ENCODE measurements at places on chromosomes 3 and 15. TPM values are rescaled to one million over a fixed set of nuclear protein-coding genes. Genes with fewer than 3 reads are reported as not detected.

DNA sequence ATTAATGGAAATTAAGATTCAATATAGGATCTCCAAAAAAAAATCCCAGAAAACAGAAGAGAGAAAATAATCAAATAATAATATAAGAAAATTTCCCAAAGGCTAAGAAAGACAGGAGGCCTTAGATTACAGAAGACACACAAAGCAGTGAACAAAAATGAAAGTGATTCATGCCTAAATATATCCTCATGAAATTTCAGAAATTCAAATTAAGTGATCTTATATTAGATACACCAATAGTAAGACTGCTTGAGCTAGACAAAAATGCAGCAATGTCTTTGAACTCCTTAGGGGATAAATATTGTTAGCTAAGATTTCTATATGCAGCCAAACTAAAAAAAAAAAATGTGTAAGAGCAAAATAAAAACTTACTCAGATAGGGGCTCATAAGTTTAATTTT, 44.6 kb upstream of the ARPP21 start:
- DNase-seq: no peak

DNA sequence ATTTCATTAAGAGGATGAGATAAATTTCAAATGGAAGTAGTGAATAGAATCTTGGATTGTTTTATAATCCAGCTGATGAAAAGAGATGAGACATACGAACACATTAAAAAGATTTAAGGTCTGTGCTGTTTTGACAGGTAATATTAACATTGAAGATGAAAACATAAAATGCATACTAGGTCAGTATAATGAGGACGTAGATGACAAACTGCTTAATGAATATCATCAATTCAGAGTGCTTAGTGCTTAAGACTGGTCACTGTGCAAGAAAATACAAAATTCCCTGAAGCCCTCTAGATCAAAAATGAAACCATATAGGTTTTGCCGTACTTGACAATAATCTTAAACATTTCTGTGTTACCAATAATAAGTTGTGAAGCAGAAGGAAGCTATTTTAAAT, 173.4 kb upstream of the THRB start:
- no peak for DNase-seq

Gene CHL1
- 24.8 TPM for total RNA-seq

- no peak for DNase-seq
Observed at GRCh38 chr3:168216851-168217250, 121.1 kb upstream of the GOLIM4 start.

GRCh38 chr3:19811689-19812088, 122.3 kb downstream of the EFHB start:
- DNase-seq: no peak

- DNase-seq: no peak
Observed at GRCh38 chr3:185971579-185971978, 33.8 kb upstream of the TRA2B start.

DNA sequence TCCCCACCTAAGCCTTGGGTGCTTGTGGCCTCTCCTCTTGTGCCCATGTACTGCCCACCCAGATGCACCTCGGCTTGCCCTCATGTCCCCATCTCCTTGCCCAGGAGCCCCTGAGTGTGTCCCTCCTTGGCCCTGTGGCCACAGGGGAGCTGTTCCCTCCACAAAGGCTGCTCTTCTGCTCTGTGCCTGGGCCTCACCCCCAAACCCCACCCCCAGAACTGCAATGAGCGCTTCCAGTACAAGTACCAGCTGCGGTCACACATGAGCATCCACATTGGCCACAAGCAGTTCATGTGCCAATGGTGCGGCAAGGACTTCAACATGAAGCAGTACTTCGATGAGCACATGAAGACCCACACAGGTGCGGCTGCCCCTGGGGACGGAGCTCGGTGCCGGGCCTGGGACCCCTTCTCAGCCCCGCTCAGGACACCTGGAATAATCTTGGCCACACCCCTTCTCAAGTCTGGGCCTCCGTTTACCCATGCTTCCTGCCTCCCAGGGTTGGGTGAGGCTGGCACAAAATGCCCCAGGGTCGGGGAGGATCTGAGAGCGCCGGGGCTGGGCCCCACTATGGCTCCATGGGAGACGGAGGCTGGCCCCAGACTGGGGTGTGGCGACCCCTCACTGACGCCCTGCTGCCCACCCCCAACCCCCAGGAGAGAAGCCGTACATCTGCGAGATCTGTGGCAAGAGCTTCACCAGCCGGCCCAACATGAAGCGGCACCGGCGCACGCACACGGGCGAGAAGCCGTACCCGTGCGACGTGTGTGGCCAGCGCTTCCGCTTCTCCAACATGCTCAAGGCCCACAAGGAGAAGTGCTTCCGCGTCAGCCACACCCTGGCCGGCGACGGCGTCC, 10.3 kb downstream of the ZBTB47 start:
- no peak for DNase-seq

Gene GOLGA6A
- not detected for total RNA-seq

- no peak for DNase-seq
Observed at GRCh38 chr3:171257251-171258203, 202.7 kb downstream of the TNIK start.

Gene CXCR6
- 0.19 TPM for total RNA-seq

Gene PRSS50
- 0.11 TPM for total RNA-seq

Gene CELSR3
- 0.38 TPM for total RNA-seq

Gene OR4M2
- not detected for total RNA-seq

Gene LEKR1
- 0.78 TPM for total RNA-seq

GRCh38 chr3:8261018-8261417, 240.6 kb upstream of the LMCD1 start:
- DNase-seq: no peak

Gene PLSCR1
- 29.9 TPM for total RNA-seq

DNA sequence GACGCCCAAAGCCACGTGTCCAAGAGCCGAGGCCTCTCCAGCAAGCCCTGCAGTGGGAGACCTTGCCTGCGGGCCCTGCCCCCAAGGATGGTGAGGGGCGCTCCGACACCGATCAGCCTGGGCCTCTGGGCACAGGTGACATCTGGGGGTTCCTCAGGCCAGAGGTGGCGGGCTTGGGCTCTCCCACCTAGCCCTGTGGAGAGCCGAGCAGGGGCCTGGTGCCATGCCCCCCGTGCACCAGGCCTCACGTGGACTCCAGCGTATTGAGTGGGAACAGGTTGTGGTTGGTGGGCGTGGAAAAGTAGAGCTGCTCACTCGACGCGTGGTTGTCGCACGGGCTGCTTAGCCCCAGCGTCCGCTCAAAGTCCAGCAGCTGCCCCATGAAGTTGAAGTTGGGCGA, 5.8 kb downstream of the DUSP7 start:
- no peak for DNase-seq

GRCh38 chr3:70149714-70150400, 150.3 kb downstream of the SAMMSON start:
- DNase-seq: no peak

Gene GOLGA8S
- 0.30 TPM for total RNA-seq

DNA sequence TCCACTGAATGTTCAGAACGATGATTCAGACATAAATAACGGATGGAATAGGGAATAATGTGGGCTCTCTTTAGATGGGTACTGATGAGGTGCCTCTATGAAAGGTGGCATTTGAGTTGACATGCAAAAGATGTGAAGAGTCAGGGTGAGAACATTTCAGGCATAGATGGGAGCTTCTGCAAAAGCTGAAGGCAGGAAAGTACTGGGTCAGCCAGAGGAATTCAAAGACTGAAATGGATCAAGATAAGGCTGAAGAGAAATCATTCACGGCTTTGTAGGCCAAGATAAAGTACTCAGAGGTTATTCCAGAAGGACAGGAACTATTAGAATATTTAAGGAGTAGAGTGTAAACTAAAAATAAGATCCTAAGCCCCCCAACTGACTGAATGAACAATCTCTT, 189.6 kb upstream of the MCTP2 start:
- no peak for DNase-seq

DNA sequence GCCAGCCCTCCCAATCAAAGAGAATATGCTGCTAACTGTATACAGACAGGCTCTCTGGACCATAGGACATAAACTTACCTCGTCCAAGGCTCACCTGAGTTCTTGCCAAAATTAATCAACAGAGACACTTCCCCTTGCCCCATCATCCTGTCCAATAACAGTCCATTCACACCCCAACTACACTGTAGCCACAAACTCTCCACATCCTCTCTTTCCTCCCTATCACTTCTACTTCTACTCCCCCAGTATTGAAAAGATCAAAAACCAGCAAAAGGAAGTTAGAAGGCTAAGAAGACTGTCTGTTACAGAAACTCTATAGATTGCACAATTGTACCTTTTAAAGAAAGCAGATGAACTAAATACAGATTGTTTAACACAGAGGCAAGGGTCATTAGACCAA, 133.5 kb upstream of the STT3B start:
- DNase-seq: no peak

Gene ABHD17C
- total RNA-seq: 7.5 TPM

GRCh38 chr3:55060896-55061719, 133.2 kb upstream of the LRTM1 start:
- no peak for DNase-seq

Gene CD200
- total RNA-seq: 0.92 TPM

GRCh38 chr15:63474810-63475316, 29.5 kb upstream of the USP3 start:
- DNase-seq: no peak

Gene TMIE
- 0.89 TPM for total RNA-seq

DNA sequence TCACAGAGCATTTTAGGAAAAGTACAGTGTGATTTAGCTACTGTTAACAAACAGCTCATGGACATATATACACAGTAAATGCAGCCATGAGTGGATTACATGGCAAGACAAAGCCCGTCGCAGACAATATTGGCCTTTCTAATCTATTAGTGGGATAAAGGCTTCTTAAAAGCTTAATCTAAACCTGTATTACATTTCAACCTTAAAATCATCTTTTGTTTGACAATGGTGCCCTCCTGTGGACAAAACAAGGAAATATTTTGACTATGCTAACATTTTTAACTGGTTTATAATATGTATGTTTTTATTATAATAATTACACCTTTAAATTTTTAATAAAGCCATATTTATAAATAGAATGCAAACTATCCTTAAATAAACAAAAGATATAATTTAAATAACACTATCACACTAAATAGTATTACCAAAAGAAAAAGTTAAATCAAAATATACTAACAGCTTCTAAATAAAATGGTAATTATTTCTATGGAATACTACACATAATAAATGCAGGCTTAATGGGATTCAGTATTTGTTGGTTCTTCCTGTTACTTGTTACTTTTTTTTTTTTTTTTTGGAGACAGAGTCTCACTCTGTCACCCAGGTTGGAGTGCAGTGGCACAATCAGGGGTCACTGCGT, 38.6 kb downstream of the TAFA4 start:
- DNase-seq: no peak

GRCh38 chr3:143203142-143203541, 83.6 kb downstream of the CHST2 start:
- no peak for DNase-seq

Gene TM6SF1
- total RNA-seq: 5.0 TPM

Gene IMPG2
- total RNA-seq: 0.14 TPM

GRCh38 chr15:92365906-92366305, 27.8 kb upstream of the ST8SIA2 start:
- no peak for DNase-seq

Gene TM4SF1
- total RNA-seq: 124 TPM

Gene C15orf61
- 11.9 TPM for total RNA-seq

DNA sequence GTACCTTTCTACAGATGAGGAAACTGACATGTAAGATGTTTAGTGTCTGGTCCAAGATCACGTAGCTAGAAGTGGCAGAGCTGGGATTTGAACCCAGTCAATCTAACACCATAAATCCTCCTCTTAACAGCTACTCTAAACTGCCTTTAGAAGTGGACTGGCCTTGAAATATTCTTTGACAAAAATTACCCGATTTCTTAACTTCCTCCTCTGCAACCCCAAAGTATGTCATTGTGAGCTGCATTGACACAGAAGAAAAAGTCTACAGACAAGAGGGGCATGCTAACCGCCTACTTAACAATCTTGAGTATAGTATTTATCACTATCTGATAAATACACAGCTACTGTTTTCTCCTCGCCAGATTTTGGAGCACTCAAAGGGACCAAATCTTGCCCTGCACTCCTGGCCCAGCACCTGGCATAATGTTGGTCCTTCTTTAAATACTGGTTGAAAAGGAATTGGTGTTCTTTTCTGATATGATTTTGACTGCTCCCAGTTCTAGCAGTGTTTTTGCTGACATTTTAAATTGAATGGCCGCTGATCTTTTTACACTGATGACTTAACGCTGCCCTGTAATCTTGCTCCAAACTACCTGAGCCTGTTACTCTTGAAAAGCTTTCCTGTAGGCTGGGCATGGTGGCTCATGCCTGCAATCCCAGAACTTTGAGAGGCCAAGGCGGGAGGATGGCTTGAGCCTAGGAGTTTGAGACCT, 36.9 kb downstream of the ITPR1 start:
- DNase-seq: no peak

Gene C3orf20
- not detected for total RNA-seq

- no peak for DNase-seq
Observed at GRCh38 chr15:92306663-92307062, 87.0 kb upstream of the ST8SIA2 start.

DNA sequence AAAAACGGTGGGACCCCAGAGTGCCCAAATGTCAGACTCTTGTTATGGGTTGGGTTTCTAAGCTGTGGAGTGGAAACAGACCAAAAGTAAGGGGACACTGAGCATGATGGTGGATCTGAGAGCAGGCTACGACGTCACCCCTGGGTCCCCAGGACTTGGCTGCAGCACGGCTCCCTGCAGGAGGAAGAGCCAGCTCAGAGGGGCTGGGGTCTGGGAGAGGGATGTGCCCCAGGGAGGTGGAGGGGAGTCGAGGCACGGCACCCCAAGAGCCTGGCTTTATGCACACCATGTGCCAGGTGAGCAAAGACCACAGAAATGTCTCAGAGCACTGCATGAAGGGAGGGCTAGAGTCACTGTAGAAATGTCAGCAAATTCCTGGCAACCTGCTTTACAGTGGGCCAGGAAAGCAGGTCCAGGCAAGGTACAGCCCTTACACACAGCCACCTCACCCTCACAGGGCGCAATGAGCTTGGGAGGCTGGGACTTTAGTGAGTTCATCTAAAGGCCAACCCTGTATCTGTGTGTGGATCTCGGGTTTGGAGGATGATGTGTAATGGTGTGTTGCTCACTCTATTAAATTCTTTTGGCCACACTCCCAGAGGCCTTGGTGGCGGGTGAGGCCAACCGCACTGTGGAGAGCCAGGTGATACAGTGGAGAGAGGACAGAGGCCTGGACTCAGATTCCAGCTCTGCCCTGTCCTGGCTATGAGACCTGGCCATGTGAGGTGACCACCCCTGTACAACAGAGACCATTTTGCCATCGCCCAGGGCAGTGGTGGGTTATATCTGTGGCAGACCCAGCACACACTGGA, 14.1 kb downstream of the CTSH start:
- DNase-seq: no peak

Gene CCDC39
- not detected for total RNA-seq

Gene CLRN1
- not detected for total RNA-seq

Gene NR1I2
- total RNA-seq: not detected

DNA sequence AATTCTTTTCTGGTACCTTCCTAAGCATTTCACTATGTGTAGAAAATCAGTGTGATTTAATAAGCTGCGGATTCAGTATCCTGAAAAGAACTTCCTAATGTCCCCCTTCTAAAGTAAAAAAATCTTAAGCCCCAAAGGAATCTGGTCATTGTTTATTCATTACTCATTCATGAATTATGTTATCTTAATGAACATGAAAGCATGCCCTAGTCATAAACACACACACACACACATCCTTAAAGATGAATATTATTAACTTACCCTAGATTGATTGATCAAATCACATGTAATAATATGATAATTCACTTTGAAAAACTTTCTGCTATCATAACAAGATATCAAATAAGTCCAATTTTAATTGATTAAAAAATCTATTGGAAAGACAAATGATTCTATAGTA, 96.4 kb upstream of the BFSP2 start:
- DNase-seq: no peak

- no peak for DNase-seq
Observed at GRCh38 chr3:180414157-180414556, 187.8 kb upstream of the TTC14 start.

Gene LRTM1
- total RNA-seq: not detected

Data from Right ventricle myocardium inferior (tissue), 1 donor.